ENCODE measurements at places on chromosomes 5 and 9.

- DNase-seq = no peak
These were observed 44.1 kb upstream of the SELENOP start for GRCh38 chr5:42855811-42856210.

DNA sequence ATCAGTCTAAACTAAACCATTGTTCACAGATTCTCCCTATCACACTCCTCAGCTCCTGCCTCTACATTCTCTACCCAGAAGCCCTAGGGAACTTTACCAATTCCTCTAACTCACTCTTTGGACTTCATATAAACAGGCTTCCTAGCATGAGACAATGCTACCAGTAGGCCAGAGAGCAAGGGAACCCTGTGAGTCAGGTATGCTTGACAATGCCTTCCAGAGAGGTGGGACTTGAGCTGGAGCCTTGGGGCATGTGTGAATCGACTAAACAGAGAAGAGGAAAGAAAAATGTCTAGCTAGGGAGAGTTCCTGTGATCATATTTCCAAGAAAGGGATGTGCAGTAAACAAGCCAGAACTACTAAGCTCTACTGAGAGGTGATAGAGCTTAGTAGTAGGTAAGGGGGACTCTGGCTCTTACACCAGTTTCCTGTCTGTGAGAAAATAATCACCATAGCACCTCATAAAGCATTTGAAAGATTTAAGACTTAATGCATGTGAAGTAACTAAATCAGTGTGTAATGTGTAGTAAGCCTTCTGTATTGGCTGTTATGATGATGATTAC, 6.4 kb upstream of the RFK start:
- no peak for DNase-seq

DNA sequence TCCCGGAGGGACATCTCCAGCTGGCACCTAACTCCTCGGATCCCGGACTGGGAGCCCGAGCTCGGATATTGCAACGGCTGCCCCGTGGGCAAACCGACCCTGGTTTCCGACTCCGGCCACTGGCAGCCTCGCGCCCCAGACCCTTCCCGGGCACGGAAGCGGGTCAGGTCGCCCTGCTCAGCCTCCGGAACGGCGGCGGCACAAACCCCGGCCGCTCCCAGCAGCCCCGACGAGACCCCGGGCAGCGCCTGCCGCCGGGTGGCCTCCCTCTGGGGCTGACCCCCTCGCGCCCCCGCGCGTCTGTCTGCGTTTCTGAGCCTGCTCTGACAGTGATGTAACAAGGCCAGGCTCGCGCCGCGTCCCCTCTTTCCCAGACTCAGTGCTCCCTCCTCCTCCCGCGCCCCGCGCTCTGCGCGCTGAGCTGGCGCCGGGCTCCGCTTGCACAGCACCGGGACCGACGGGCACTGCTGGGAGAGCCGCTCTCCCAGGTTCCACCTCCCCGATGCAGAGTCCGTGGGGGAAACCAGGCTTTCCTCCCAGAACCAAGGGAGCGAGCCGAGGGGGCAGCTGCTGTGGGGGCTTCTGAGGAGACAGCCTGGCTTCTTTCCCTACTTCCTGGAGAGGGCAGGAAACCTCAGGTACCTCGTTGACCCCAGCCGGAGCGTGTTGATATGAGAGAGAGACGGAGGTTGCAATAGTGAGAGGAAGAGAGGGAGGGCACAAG, at the start of gene TMEM215:
Gene TMEM215, plus strand, starts transcription at position 373 of the 724 bp plus-strand sequence. CDS start 644 bp downstream, outside the sequence.
- no peak for DNase-seq

DNA sequence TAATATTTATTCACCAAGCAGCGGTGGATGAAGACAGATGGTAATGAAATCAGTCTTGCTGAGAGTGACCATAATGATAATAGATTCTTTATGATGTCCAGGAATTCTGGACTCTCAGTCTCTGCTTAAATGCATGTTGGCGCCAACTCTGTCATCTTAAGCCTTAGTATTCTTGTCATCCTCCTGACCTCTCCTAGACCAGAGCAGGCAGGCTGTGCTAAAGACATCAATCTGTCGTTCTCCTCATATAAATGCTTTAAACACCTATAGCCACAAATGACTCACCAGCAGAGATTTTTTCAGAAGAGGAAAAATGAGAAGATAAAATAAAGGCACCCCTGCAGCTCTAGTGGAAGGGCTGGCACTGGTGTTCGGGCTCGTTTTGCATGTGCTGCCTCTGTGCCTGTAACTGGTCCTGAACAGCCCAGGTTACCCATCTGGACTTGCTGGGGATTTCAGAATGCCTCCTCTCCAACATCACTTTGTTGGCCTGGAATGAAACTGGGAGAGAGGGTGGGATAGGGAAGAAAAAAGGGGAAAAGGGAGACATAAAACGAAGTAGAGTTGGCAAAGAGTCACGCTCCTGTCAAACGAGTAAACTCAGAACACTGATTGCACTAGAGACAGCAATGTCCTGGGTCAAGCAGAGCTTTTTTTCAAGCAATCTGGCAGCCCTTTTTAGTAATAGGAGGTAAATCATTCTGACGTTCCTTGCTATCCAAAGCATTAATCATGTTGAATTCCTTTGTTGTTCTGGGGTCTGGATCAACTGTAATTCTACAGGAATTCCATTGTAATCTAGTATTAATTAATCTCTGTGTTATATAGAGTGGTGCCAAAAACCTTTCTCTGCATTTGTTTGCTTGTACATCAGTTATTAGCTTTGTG, 195.5 kb upstream of the CLINT1 start:
- DNase-seq = no peak

DNA sequence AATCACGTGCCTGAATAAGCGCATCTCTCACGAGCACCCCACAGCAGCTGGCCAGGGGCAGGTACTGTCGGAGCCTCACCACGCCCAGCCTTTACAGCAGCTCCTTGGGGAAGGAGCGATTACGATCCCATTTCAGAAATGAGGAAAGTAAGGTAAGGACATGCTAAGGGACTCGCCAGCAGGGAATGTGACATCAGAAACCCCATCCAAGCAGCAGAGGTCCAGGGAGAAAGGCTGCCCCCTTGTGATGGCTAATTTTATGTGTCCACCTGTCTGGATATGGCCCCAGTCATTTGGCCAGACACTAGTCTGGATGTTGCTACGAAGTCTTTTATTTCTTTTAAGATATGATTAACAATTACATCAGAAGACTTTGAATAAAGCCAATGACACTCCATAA, 77.3 kb downstream of the UBE2QL1 start:
- DNase-seq = no peak

DNA sequence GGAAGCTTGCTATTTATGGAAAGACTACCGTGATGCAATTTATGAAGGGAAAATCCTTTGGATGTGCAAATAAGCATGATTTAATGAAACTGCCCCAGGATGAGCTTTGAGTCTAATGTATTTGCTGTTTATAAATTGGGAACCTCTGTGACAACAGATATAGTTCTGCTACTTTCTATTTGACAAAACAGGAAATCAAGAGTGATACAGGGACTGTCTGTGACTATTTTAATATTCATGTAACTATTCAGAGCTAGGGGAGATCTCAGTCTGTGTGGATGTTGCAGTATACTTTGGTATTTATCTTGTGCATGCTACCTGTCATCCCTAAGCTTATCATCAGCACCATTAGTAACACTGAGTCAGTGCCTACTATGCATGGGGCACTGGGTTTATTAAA, 132.1 kb downstream of the PDZD2 start:
- DNase-seq = peak; percentile 72

GRCh38 chr5:134492568-134492967, 32.9 kb upstream of the JADE2 start:
- DNase-seq = no peak

DNA sequence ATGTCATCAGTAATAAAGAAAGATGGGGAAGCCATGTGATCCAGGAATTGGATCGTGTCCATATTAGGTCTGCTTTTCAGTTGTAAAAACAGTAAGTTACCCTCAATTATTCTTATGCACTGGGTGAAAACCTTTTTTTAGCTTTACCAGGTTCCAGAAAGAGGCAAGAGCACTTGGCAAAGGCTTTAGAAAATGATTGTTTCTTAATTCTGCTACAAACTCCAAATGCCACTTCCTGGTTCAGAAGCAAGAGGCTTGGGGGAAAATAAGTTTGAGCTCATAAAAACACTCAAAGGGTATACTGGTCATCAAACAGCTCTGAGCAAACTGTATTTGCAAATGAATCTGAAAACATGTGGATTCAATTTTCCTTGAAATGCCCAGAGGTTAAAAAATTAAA, 615.6 kb downstream of the EBF1 start:
- DNase-seq = no peak

Data from suppressor macrophage treated with lipopolysaccharide for 4 hours (primary cell).